ENCODE measurements at places on chromosomes 12 and 14. TPM values are rescaled to one million over a fixed set of nuclear protein-coding genes. Genes with fewer than 3 reads are reported as not detected.
A peak's percentile ranks its signal among the peaks of the same experiment; 100 is the strongest.

The CHGA gene
- not detected for total RNA-seq

The BAZ1A gene
- 67.5 TPM for total RNA-seq

- DNase-seq = no peak
Measured at GRCh38 chr14:64419003-64419402, 30.9 kb downstream of the MTHFD1 start.

GRCh38 chr12:88638966-88639760 is 58.9 kb upstream of the KITLG start:
- no peak for DNase-seq

- DNase-seq = no peak
Measured at GRCh38 chr12:52691841-52692150, 11.5 kb downstream of the KRT77 start.

DNA sequence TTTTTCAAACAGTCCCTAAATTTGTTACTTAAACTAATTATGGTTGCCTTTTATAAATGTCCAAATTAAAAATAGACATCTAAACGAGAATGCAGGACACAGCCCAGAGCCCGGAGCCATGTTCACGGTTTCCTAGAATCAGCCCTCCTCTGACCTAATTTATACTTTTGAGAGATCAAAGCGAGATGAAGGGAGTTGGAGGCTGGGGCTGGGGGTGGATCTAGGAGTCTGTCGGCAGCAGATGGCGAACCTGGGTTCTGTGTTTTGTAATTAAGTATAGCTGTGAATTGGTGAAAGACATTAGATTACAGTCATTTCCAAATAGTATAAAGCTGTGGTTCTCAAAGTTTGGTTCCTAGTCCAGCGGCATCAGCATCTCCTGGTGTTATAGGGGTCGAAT is 210.1 kb downstream of the SLC41A2 start:
- DNase-seq = no peak

GRCh38 chr12:57936513-57936883 is 4.9 kb upstream of the ATP23 start:
- no peak for DNase-seq

The COCH gene
- total RNA-seq = 1.4 TPM

The PMEL gene
- 0.33 TPM for total RNA-seq

GRCh38 chr12:68358532-68359485 is 26.6 kb upstream of the MDM1 start:
- peak; percentile 23 for DNase-seq
